ENCODE measurements at places on chromosomes 16 and 17. TPM values are rescaled to one million over a fixed set of nuclear protein-coding genes. Genes with fewer than 3 reads are reported as not detected.

Gene PDK2
- 9.5 TPM for total RNA-seq

Gene MATCAP1
- total RNA-seq: 13.6 TPM

Gene TMEM235
- total RNA-seq: not detected

Gene TBC1D3K
- not detected for total RNA-seq

Gene WNT9B
- total RNA-seq: not detected

Gene RNF43
- total RNA-seq: 12.6 TPM

Gene CMTM2
- total RNA-seq: not detected

Gene ASGR1
- total RNA-seq: not detected

Gene DHRS7C
- total RNA-seq: not detected

Gene CCDC200
- 0.55 TPM for total RNA-seq

Gene G6PC1
- total RNA-seq: not detected

Gene SHISA9
- not detected for total RNA-seq

Gene WNK4
- 30.4 TPM for total RNA-seq

Gene ACAP1
- 14.7 TPM for total RNA-seq

Gene NME1
- total RNA-seq: 31.0 TPM

Gene LITAFD
- not detected for total RNA-seq

- DNase-seq: peak; percentile 47
These were observed 1.2 kb downstream of the HAS3 start for GRCh38 chr16:69106491-69107315.

DNA sequence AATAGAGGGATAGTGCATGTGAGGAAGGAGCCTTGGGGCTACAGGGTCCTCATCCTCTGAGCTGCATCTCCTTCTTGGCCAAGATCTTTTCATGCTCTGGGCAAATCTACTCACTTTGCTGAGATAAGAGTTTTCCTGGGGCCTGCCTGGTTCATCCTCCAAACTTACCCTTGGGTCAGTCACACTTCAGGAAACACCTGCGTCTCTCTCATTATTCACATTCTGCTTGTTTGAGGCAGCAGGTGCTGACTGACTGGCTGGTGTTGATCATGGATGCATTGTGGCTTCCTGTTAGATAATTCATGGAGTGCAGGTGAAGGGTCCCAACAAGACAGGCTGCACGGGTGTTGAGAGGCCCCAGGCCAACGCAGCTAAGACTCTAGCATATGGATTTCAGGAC, 162.6 kb downstream of the SALL1 start:
- DNase-seq: no peak

GRCh38 chr16:1308036-1308976, 1.1 kb upstream of the UBE2I start:
- no peak for DNase-seq

GRCh38 chr17:27576477-27577083, 54.4 kb upstream of the LGALS9 start:
- no peak for DNase-seq

- DNase-seq: no peak
These were observed 282.5 kb downstream of the SNX29 start for GRCh38 chr16:12258861-12259645.

DNA sequence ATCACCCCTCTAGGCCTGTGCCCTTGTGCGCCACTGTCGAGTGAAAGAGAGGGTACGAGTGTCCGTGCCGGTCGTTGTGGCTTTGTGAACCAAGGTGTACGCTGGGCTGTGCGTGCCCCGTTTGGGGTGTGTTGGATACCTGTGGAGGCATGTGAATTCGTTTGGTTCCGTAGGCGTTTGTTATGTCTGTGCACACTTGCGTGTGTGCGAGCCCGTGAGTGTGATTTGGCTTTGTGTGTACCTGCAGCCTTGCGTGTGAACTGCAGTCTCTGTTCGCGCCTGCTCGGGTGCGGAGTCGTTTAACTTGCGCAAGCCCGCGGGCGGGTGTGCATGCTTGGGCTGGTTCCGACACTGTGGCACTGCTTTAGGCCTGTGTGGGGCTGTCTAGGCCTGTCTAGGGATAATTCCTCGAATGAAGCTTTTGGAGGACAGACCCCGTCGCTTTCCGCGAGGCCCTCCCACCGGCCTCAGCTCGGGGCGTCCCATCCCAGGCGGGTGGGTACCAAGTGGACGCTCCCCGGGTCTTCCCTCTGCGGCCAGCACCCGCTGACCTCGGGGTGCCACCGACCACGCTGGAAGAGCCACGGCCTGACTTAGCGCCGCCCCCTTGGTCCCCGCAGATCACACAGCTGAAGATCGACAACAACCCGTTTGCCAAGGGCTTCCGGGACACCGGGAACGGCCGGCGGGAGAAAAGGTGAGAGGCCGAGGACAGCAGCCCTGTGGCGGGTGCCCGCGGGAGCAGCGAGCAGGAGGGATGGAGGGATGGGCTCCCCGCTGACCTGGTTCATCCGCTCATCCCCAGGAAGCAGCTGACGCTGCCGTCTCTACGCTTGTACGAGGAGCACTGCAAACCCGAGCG, 4.4 kb downstream of the TBX2 start:
- no peak for DNase-seq

- peak; percentile 36 for DNase-seq
These were observed 31.9 kb upstream of the MPHOSPH6 start for GRCh38 chr16:82201926-82202325.

- DNase-seq: peak; percentile 46
These were observed 307.5 kb upstream of the DYNLRB2 start for GRCh38 chr16:80233097-80233835.

GRCh38 chr17:80708480-80708879, 163.8 kb downstream of the RPTOR start:
- no peak for DNase-seq

DNA sequence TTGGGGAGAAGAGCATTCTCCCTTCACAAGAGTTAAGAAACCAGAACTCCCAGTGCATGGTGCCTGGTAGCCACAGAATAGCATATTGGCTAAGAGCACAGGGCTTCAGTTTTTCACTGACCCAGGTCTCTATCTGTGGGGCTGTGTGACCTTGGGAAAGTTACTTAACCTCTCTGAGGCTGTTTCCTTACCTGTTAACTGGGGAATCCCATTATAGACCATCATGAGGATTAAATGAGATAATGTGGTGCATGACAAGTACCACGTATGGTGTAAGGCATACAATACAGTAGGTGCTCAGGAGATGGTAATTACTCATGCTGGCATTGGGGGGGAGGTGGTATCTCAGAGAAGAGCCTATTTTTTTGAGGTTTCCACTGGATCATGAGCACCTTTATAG, 33.6 kb downstream of the BEAN1 start:
- no peak for DNase-seq

DNA sequence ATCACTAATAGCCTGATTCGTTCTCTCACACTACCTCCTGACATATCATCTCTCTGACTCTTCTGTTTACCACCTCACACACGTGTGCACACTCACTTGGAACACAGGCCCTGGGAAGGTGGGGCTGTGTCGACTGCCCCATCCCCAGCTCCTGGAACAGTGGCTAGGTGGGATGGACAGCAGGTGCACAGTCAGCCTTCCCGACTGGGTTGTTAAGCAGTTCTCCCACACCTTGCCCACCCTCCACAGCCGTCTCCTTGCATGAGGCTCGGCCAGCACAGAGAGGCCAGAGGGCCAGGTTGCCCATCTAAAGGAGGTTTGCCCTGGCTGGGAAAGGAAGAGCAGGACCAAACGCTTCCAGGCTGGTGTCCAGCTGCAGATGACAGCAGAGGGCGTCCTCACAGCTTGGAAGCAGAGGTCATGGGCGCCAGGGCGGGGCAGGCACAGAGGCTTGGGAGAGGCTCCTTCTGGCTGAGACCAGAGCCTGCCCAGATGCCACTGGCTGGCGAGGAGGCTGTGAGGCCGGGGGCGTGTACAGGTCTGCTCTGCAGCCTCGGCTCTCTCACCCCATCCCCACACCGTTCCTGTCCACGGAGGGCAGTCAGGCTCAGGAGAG, 92.8 kb downstream of the AMFR start:
- DNase-seq: peak; percentile 68

- DNase-seq: no peak
These were observed 16.3 kb downstream of the RANBP10 start for GRCh38 chr16:67790071-67790470.

GRCh38 chr17:81282876-81283275, 12.2 kb downstream of the SLC38A10 start:
- no peak for DNase-seq

GRCh38 chr16:24118126-24118821, 137.9 kb upstream of the CACNG3 start:
- no peak for DNase-seq

- DNase-seq: no peak
These were observed 332.0 kb downstream of the XYLT1 start for GRCh38 chr16:17138801-17139200.

DNA sequence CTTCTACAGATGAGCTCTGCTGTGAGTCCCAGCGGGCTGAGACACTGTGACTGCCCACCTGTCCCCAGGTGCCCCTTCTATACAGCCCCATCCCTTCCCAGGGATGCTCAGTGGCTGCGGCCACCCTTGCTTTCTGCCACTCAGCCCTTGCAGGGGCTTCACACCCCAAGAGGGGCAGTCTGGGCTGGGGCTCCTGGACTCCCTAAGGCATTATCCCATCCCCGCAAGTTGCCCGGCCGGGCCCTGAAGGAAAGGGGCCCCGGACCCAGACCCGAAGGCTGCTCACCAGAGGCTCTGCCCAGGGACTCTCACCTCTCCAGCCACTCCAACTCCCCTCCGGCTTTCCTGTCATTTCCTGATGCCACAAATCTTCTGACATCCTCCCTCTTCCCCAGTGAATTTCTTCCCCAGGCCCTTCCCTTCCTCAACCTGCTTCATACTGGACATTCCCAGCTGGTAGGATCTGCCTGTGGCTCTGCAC, 88.5 kb upstream of the TOB1 start:
- no peak for DNase-seq

GRCh38 chr17:74646231-74646630, 22.7 kb upstream of the CD300E start:
- DNase-seq: no peak

DNA sequence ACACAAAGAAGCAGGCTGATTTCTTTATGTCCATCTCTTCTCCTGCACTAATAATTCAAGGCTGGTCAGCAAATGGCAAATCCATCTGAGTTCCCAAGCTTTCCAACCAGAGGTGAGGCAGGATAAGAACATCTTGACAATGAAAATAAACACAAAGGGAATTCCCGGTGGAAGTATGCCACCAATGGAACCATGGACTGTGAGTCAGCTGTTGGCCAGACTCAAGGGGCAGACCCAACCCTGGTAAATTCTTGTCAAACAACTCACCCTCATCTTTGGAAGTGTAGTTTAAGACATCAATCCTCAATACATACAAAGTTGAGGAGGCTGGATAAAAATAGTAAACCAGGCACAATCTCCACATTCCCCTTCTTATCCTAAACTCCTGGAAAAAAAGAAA, 74.3 kb upstream of the CES5A start:
- no peak for DNase-seq

GRCh38 chr17:40325156-40326013, 16.4 kb downstream of the RARA start:
- DNase-seq: no peak

DNA sequence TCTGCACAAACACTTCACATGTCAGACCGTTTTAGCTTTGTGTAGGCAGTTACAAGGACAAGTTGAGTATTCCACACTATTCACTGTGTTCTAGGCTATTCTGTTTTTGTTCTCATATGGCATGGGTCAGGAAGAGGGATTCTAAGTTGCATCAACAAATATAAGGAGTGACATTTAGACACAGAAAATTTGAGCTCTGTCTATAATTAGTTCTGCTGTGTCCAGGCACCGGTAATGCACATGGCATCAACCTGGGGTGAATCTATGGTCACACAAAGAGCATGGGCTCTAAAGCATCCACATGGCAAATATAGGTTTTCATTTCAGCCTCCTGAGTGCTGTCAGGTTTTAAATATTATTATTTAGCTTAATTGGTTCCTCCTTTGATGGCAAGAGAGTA, 130.4 kb upstream of the PMFBP1 start:
- no peak for DNase-seq

DNA sequence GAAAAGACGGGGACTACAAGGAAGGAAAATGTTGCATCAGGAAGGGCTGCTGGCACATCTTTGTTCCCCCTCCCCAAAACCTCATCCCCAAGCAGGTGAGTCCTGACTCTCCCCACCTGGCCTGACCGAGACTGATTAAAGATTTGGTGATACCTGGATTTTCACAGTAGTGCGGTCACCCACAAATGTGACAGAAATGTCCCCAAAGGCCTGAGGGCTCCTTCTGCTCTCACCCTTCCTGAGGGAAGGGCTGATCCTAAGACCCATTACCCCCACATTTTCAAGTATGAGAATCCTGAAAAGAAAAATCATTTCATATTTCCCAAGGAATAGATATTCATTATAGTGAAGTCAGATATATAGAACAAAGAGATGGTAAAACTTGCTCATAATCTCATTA, 28.8 kb downstream of the TBC1D3B start:
- DNase-seq: no peak

- no peak for DNase-seq
These were observed 561.2 kb upstream of the C16orf82 start for GRCh38 chr16:26505496-26505895.

- DNase-seq: peak; percentile 20
These were observed 3.3 kb upstream of the IRX5 start for GRCh38 chr16:54927125-54928015.

GRCh38 chr17:71283486-71283885, 837.3 kb upstream of the SOX9 start:
- no peak for DNase-seq

- no peak for DNase-seq
These were observed 3.8 kb downstream of the ADAMTS18 start for GRCh38 chr16:77430787-77431585.
